NCI-H187 treated with DMSO at 0.1 percent for 48 hours (cell line): ENCODE measurements at places on chromosomes 2 and 18.

DNA sequence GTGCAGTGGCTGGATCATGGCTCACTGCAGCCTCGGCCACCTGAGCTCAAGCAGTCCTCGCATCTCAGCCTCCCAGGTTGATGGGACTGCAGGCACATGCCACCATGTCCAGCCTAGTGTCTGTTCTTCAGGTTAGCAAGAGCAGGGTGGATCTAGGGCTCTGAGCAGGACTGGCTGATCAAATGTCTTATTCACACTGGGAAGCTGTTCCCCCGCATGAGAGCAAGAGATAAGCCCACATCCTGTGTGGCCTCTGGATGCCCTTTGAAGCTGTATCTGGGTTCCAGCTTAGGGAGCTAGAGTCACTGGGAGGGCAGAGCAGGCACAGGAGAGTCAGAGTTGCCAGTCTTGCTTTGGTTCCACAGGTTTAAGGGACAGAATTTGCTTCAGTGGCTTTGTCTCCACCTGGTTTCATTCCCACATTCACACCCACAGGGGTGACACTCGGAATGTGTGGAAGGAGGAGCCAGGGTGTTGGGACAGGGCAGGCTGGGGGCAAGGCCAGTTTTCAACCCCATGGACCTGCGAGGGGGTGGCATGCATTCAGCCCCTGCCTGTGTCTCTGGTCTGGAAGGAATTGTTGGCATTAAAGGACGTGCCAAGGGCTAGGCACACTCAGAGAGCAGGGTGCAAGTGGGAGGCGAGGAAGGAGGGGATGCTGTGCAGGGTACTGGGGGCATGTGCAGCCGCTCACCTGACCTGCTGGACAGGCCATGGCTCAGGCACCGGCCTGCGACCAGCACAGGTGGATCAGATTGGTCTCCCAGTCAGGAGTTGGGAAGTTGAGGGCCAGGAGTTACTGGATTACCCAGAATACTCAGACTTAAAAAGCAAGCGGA lies 24.5 kb downstream of the PTPN18 start:
- DNase-seq, result no peak

- no peak for DNase-seq
Measured at GRCh38 chr2:160492401-160493226, 993 bp downstream of the RBMS1 start.

DNA sequence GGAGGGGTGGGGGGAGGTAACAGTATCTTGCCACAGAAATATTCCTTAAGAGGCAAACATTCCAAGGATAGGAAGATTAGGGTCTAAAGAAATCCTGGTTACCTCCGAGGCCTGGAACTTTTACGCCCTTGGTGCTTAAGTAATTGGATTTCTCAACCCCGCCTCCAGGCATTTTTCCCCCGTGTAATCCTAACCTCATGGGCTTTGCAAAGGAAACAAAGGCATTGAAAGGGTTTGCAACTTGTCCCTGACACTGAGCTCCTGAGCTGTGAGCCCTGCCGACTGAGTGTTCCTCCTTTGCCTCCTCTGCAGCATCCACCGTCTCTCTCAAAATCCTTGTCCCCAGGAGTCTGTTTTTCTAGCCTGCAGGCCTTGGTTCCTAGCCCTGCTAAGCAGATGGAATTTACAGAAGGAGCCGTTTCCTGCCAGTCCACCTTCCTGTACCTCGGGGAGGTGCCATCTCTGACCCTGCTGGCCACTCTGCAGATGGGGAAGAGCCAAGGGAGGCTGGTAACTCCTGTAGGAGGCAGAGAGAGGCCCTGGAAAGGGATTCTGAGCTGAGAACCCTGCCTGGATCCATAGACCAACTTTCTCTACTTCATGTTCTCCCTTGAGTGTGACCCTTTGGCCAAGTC lies 24.2 kb downstream of the TET3 start:
- DNase-seq, result no peak

GRCh38 chr2:109497911-109498870 lies 115.6 kb downstream of the SEPTIN10 start:
- no peak for DNase-seq

- DNase-seq, result no peak
Measured at GRCh38 chr2:118371515-118371914, 283.2 kb downstream of the INSIG2 start.

GRCh38 chr18:3972291-3972930 lies 482.7 kb downstream of the DLGAP1 start:
- DNase-seq, result no peak

GRCh38 chr2:11775384-11775783 lies 29.0 kb downstream of the LPIN1 start:
- no peak for DNase-seq
